ENCODE measurements at places on chromosomes 1 and 21. TPM values are rescaled to one million over a fixed set of nuclear protein-coding genes. Genes with fewer than 3 reads are reported as not detected.

PCP4L1 gene
- total RNA-seq: not detected

RORC gene
- total RNA-seq: 10.3 TPM

DNA sequence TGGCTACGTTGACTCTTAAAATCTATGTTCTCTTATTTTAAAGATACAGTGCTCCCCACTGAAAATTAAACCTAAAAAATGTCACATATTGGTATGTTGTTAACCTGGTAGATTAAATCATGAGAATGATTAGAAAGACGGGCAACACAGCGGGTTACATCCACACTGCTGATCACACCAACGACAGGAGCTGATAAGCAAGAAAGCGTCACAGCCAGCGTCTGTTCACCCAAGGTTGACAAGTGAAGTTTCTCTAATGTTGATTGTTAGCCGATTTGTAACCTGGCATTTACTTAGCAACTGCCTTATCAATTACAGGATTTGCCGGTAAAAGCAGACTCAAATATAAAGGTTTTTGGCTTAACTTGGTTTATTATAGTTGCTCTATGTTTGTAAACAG is 149.3 kb downstream of the NR5A2 start:
- no peak overlapping the region for H3K4me3 ChIP-seq
- DNase-seq: no peak
- no peak overlapping the region for H3K27ac ChIP-seq
- no peaks in the 10 kb centered on the region for H3K36me3 ChIP-seq
- no peaks in the 10 kb centered on the region for H3K27me3 ChIP-seq

DNA sequence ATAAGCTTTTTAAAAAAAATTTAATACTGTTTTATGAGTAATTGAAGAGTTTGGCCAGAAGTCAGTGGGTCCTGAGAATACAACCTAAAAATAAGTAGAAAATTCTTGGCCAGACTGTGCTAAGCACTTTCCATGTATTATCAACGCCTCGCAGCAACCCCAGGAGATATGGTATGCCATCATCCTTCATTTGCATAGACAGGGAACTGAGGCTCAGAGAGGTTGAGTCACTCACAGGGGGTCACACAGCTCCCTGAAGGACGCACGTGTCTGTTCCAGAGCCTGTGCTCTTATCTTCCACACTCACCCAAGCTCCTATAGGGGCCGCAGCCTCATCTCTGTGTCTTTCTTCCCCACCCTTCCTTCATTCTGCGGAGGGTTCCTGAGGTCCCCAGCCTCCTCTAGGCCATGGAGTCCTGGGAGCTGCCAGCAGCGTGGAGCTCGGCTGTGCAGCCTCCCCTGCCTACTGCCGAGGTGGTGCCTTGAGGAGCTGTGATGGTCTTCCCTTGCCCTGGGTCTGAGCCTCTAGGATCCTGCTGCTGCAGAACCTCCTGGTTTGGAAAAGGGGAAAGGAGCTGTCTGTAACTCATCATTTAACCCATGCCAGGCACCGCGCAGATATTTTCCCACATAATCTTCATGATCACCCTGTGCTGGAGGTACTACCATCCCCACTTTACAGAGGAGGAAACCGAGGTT is 30.3 kb upstream of the ECE1 start:
- H3K27me3 ChIP-seq: no peaks in the 10 kb centered on the region
- peak overlapping the region; percentile 89 for H3K27ac ChIP-seq
- no peak overlapping the region for H3K4me3 ChIP-seq
- H3K4me1 ChIP-seq: peaks cover 98% of the 10 kb centered on the region
- DNase-seq: no peak
- no peaks in the 10 kb centered on the region for H3K36me3 ChIP-seq

SLC19A2 gene
- 16.6 TPM for total RNA-seq

ITLN1 gene
- 1.0 TPM for total RNA-seq

TRNP1 gene
- total RNA-seq: 35.7 TPM

- no peak overlapping the region for H3K27ac ChIP-seq
- H3K4me3 ChIP-seq: no peak overlapping the region
- no peaks in the 10 kb centered on the region for H3K36me3 ChIP-seq
- peaks cover 9% of the 10 kb centered on the region for H3K4me1 ChIP-seq
- no peak for DNase-seq
These were observed 62.1 kb downstream of the OLIG1 start for GRCh38 chr21:33132054-33132453.

DNA sequence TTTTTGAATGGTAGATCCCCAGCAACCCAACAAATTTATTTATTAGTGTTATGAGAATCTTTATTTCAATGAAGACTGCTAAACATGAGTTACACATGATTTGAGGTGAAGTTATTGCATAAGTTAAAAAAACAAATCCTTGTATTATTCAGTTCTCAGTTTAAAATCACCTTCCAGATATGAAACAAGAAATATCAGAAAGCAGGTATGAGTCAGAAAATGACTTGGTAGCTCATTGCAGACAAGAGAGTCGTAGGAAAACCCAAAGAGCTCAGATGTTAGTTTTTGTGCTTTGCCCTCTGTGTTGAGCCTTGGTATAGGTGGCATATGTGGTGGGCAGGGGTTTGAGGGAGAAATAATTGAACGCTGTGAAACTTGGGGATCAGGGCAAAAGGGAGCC is 339.4 kb downstream of the BRINP3 start:
- no peak for DNase-seq
- no peak overlapping the region for H3K27ac ChIP-seq
- no peaks in the 10 kb centered on the region for H3K4me1 ChIP-seq
- H3K4me3 ChIP-seq: no peak overlapping the region
- H3K36me3 ChIP-seq: no peaks in the 10 kb centered on the region
